Activated CD4-positive, alpha-beta T cell treated with anti-CD3 and anti-CD28 coated beads for 48 hours (primary cell): ENCODE measurements at places on chromosomes 1 and 21.

- DNase-seq: peak; percentile 86
Observed at GRCh38 chr1:157156058-157156541, 17.9 kb upstream of the ETV3 start.

- peak; percentile 19 for DNase-seq
Observed at GRCh38 chr1:40224040-40224439, 23.7 kb upstream of the TMCO2 start.

GRCh38 chr1:235108185-235108593, 20.4 kb downstream of the TOMM20 start:
- DNase-seq: no peak

DNA sequence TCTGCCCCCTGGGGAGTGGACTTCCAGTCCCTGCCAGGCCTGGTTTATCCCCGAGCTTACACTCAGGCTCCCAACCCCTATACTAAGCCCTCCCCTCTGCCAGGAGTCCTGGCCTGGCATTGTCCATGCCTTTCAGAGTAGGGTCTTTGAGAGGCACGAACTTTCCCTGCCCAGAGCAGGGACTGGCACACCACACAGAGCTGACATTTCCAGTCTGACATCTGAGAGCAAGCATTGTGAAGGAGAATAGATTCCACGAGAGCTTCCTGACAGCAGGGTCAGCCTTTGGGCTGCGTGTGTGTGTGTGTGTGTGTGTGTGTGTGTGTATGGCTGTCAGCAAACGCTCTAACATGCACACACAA, 59.5 kb upstream of the LAPTM5 start:
- DNase-seq: no peak

DNA sequence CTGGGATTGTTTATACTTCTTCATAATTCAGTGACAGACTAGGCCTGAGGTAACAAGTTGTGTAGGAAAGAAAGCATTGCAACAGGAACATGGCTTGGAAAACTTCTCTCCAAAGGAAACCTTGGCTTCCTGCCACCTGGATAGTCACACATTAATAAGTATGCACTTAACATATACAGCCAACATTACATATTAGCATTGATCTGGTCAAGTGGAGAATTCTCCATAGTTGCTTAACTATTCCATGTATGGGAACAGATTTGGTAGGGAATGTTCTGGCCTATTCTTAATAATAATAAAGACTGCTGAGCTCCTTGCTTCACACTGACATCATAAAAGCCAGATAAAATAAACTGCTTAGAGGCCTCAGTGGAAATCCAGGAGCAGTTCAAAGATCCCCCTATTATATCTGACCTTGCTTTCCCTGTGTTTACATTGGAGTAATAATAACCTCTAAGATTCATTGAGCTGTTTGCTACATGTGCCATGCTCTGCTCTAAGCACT, 27.2 kb upstream of the NFIA start:
- DNase-seq: no peak
